ENCODE measurements at places on chromosomes 13 and 19. TPM values are rescaled to one million over a fixed set of nuclear protein-coding genes. Genes with fewer than 3 reads are reported as not detected.
A peak's percentile ranks its signal among the peaks of the same experiment; 100 is the strongest.

The TPRX2 gene
- not detected for total RNA-seq

The RGCC gene
- total RNA-seq = 4.5 TPM

DNA sequence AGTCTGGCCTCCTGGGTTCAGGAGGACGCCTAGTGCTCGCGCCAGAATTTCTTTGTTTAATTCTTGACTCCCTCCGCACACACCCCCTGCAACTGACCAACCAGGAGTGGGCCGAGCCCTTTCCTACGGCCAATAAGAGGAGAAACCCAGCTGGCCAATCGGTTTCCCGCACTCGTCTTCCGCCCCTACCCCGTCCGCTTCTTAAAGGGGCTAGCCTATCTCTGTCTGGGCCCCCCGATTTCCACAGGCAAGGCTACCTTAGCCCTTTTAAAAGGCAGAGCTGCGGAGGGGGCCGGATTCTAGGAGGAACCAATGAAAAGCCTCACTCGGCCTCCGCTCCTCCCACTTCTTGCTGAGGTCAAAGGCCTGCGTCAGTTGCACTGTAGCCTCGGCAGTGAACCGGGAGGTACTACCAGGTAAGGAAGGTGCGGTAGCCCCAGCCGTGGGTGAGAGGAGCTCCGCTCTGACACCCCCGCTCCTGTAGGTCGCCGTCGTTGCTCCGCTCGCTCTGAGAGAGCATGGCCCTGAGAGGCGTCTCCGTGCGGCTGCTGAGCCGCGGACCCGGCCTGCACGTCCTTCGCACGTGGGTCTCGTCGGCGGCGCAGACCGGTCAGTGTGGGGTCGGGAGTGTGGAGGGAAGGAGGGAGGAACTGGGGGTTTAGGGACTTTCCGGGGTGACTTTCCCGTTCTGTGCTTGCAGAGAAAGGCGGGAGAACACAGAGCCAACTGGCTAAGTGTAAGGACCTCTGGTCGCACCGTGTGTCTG lies at the start of gene GCDH:
TSS of gene GCDH (plus strand) at position 374 of the 766 bp plus-strand sequence. CDS start at position 519, 145 bp downstream.
- peak; percentile 99 for DNase-seq
- H3K36me3 ChIP-seq = peaks cover 21% of the 10 kb centered on the region
- H3K4me3 ChIP-seq = peak within 1 kb of the TSS; percentile 91

GRCh38 chr13:49395451-49395865 lies 48.4 kb downstream of the CAB39L start:
- no peaks in the 10 kb centered on the region for H3K36me3 ChIP-seq
- H3K27me3 ChIP-seq = no peaks in the 10 kb centered on the region
- H3K4me3 ChIP-seq = no peak overlapping the region
- H3K27ac ChIP-seq = no peak overlapping the region

DNA sequence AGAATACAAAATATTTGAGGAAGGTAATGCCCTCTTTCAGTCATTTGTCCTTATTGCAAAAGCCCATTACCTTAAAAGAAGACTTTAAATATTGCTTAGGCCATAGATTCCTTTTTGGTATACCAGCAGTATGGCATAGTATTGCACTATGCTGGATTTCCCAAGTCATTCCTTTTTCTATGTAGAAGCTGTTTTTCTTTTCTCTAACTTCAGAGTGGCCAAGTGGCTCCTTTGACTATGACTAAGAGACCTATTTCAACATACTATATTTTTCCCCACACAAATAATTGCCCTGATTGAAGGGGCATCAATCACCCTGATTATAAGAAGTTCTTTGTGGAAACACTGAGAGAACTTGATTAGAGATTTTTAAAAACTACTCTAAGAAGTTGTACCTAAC lies 68.6 kb downstream of the UFM1 start:
- no peaks in the 10 kb centered on the region for H3K4me1 ChIP-seq
- H3K27me3 ChIP-seq = no peaks in the 10 kb centered on the region
- H3K36me3 ChIP-seq = no peaks in the 10 kb centered on the region

The ZNF486 gene
- total RNA-seq = 27.6 TPM

The GPC5 gene
- total RNA-seq = 0.54 TPM

GRCh38 chr19:4870025-4870700 lies 2.7 kb upstream of the PLIN3 start:
- H3K27me3 ChIP-seq = no peaks in the 10 kb centered on the region
- no peaks in the 10 kb centered on the region for H3K4me1 ChIP-seq
- no peak overlapping the region for H3K4me3 ChIP-seq
- H3K36me3 ChIP-seq = no peaks in the 10 kb centered on the region

- H3K4me1 ChIP-seq = no peaks in the 10 kb centered on the region
- H3K27ac ChIP-seq = no peak overlapping the region
- peaks cover 36% of the 10 kb centered on the region for H3K27me3 ChIP-seq
- H3K4me3 ChIP-seq = no peak overlapping the region
- no peak for DNase-seq
Observed at GRCh38 chr19:39193803-39194202, 3.0 kb upstream of the NCCRP1 start.

The METTL21C gene
- not detected for total RNA-seq

The KLK6 gene
- 0.40 TPM for total RNA-seq

All from endodermal cell (in vitro differentiated cells).